ENCODE measurements at places on chromosomes 3 and 15. TPM values are rescaled to one million over a fixed set of nuclear protein-coding genes. Genes with fewer than 3 reads are reported as not detected.

The HHATL gene
- not detected for total RNA-seq

The SKOR1 gene
- 14.9 TPM for total RNA-seq

The SLC24A5 gene
- 0.18 TPM for total RNA-seq

The SH2D7 gene
- not detected for total RNA-seq

The MASP1 gene
- total RNA-seq = 50.4 TPM

The ROBO1 gene
- 116 TPM for total RNA-seq

The UACA gene
- 43.5 TPM for total RNA-seq

The SCN11A gene
- total RNA-seq = 0.64 TPM

The FBXW12 gene
- total RNA-seq = 1.2 TPM

The ITIH1 gene
- total RNA-seq = 0.18 TPM

The RASL12 gene
- total RNA-seq = 5.5 TPM

The DUOXA2 gene
- total RNA-seq = not detected

The ABTB1 gene
- 4.9 TPM for total RNA-seq

The UTS2B gene
- 0.64 TPM for total RNA-seq

The DNAH1 gene
- 5.0 TPM for total RNA-seq

The CP gene
- 3.1 TPM for total RNA-seq

The RTP3 gene
- total RNA-seq = not detected
